ENCODE measurements at places on chromosomes 1 and 21.

GRCh38 chr1:56374026-56374974, 205.1 kb downstream of the PLPP3 start:
- DNase-seq, result no peak

DNA sequence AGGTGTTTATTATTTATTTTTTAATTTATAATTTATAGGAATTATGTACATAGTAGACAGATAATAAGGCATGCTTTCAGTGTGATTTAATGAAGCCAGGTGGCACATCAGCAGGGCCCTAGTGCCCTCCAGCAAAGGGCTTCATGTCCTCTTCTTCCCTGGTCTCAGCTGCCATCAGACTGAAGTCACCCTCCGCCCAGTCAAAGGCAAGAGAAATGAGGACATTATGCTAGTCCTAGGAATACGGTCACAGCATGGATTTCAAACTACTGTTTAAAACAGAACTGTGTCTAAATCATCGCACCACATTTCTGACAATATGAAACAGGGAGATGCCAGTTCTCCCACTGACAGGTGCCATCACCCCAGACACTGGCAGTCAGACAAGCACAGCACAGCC, 168.1 kb downstream of the SEC16B start:
- DNase-seq, result no peak

DNA sequence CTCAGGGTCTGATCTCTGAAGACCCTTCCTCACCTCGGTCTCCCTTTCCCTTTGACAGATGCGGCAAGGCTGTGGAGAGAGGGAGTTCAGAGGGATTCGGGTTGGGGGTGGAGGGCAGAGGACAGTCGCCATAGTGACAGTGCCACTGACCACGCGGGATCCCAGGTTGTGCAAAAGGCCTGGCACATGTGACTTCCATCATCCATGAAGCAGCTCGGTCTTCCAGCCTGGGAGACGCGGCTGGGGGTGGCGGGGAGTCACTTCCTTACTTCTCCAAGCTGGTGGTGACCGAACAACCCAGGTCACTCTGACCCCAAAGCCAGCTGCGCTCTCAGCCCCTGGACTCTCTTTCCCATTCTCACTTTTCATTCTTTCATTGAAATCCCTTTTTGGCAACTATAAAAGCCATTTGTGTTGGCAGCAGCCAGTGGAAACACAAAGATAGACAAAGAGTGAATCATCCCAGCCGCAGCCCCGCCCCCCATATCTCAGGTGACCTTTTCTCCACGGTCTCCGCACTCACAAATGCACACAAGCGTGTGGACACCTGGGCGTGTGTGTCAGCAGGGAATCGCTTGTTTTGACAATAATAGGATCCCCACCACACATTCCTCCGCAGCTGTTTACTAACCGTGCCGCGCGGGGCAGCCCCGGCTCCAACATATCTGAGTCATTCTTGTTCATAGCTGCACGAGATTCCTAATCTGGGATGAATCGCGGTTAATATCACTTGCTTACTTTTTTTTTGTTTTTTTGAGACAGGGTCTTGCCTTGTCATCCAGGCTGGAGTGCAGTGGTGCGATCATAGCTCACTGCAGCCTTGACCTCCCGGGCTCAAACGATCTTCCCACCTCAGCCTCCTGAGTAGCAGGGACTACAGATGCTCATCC, 68.3 kb downstream of the DHRS3 start:
- peak; percentile 16 for DNase-seq

GRCh38 chr1:192747301-192747700, 61.5 kb upstream of the RGS2 start:
- no peak for DNase-seq

DNA sequence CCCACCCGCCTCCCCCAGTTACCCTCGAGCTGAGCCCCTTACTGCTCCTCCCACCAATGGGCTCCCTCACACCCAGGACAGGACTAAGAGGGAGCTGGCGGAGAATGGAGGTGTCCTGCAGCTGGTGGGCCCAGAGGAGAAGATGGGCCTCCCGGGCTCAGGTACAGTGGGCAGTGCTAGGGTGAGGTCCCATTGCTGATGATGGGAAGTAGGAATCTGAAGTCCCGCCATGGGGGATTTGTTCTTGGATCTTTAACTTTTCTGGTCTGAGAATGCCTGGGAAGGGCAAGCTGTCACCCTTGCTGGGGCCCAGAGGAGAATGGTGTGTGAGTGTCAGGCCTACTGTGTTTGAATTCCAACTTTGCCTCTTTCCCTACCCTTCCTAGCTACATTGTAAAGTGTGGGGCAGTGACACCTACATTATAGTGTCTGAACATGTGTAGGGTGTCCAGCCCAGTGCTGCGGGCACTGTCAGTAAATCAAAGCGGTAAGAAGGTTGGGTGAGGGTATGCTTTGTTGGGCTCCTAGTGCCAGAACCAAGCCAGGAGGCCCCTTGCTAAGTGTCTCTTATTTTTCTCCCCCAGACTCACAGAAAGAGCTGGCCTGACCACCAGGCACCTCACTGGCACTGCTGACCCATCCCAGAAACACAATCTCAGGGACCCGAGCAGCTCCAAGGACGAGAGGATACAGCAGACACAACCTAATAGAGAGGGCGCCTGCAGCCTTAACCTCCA, 44.7 kb downstream of the YARS1 start:
- no peak for DNase-seq

- DNase-seq, result no peak
These were observed 7.4 kb downstream of the CD247 start for GRCh38 chr1:167510881-167511280.

DNA sequence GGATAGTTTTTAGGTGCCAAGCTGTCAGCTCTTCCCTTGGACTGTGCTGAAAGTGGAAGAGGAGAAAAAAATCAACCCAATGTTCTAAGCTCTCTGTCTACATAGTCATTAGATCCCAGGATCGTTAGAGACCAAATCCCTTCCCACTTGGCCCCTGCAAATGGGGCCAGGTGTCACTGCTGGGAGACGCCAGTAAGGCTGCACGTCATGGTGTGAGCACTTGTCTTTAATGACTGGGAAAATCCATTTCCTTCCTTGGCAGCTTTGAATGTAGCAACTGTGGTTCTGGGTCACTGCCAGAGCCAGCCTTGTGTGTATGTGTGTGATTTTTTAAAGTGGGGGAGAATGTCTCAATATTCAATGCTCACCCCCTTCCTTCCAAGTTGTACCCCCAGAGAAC, 59.9 kb downstream of the MAN1C1 start:
- peak; percentile 93 for DNase-seq

- DNase-seq, result no peak
These were observed 86.4 kb upstream of the LRRC8D start for GRCh38 chr1:89734442-89734841.

- no peak for DNase-seq
These were observed 51.7 kb downstream of the PRKCZ start for GRCh38 chr1:2101946-2102345.

GRCh38 chr1:117433943-117434342, 66.7 kb downstream of the MAN1A2 start:
- DNase-seq, result no peak

DNA sequence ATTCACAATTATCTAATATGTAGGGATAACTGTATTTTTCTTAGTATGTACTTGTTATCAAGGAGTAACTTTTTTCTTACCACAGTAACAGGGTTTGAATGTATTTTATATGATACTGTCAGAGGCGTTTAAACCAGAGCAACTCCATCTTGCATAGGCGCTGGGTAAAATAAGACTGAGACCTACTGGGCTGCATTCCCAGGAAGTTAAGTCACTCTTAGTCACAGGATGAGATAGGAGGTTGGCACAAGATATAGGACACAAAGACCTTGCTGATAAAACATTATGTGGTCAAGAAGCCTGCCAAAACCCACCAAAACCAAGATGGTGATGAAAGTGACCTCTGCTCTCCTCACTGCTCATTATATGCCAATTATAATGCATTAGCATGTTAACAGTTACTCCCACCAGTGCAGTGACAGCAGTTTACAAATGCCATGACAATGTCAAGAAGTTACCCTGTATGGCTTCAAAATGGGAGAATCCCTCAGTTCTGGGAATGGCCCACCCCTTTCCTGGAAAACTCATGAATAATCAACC, 64.8 kb downstream of the RPE65 start:
- DNase-seq, result no peak

DNA sequence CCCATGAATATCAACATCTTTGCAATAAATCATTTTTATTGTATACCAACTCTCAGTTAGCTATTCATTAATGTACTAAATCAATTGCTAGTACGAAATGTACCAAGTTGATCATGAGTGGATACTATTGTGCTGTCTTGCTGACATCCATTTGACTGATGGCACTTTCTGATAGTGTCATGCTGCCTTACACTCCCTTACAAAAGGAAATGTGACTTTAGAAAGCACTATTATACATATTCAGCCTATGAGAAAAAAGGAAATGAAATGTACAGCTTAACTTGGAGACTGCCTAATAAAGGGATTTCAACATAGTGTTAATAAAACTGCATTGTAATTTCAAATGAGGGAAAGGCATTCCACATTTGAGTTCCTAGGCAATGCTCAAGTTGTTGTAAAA, 52.2 kb downstream of the PLA2G4A start:
- DNase-seq, result no peak

DNA sequence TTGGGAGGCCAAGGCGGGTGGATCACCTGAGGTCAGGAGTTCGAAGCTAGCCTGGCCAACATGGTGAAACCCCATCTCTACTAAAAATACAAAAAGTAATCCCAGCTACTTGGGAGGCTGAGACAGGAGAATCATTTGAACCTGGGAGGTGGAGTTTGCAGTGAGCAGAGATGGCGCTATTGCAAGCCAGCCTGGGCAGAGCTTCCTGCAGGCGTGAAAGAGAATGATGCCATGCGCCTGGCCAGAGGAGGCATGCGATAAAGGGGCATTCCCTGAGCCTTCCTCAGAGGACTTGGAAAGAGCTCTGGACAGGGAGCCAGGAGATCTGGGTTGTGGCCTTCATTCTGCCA, 3.2 kb downstream of the E2F2 start:
- no peak for DNase-seq

DNA sequence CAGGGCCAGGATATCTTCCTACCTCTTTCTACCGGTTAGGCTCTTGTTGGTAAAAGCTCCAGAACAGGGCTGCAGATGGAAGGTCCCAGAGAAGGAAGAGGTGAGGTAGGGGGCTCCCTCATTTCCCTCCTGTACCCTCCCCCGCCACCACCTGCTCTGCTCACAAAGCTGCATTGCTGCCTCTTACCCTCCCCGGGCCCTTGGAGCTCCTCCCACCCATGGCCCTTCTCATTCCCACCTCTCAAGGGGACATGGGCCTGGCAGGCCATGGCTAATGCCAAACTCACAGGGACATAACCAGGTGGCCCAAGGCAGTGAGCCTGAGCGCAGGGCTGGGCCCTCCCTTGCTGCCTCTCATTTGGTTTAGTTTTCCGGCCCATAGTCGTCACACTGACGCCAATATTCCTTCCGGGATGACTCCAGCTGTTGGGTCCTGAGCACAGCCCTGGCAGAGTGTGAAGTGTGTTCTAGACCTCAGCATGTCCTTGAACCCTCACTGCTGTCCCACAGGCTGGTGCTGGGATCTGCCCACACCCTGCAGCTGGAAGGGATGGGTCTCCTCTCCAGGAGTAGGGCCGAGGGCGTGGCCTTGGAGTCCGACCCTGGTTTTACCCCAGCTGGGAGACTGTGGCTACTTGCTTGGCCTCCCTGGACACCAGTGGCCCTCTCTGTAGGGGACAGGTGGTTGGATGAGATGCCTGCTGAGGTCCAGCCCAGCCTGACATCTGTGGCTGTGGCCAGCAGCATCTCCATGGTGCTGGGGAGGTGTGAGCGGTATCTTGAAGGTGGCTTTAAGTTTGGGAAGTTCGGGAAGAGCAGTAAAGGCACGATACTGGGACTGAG, 104.6 kb downstream of the ARHGEF10L start:
- DNase-seq, result no peak

- peak; percentile 34 for DNase-seq
These were observed 43.4 kb downstream of the RALGPS2 start for GRCh38 chr1:178768423-178768822.

- no peak for DNase-seq
These were observed 256.1 kb upstream of the DPYD start for GRCh38 chr1:98176936-98177335.

- no peak for DNase-seq
These were observed 77.6 kb downstream of the EPHB2 start for GRCh38 chr1:22788254-22788661.

DNA sequence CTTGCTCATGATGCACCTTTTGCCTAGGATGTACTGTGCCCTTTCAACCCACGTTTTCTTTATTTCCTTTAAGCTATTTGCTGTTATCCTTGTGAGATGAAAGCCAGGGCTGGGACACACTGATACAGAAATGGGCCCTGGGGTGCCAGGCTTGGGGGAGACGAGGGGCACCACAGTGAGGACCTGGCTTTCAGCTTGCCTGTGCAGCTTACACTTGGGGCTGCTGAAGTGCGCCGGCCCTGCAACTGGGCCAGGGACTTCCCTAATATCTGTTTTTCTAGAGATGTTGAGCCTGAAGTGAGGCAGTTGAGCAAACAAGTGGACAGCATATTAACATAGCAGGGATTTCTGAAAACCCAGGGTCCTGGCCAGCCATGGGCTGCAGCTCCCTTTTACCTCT, 42.5 kb upstream of the SLC19A1 start:
- no peak for DNase-seq

GRCh38 chr1:82578086-82578726, 777.5 kb downstream of the ADGRL2 start:
- no peak for DNase-seq

- no peak for DNase-seq
These were observed 94.4 kb upstream of the GREM2 start for GRCh38 chr1:240706150-240706935.

DNA sequence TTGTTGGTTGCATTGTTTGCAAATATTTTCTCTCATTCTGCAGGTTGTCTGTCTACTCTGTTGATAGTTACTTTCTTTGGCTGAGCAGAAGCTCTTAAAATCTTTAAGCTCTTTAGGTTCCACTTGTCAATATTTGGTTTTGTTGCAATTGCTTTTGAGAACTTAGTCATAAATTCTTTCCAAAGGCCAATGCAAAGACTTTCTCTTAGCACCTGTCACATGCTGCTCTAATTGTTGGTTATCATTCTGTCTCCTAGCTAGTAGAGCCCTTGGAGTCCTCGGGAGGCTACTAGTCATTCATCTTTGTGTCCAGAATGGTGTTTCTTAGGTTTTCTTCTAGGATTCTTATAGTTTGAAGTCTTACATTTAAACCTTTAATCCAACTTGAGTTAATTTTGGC, 312.7 kb upstream of the PROX1 start:
- DNase-seq, result no peak

DNA sequence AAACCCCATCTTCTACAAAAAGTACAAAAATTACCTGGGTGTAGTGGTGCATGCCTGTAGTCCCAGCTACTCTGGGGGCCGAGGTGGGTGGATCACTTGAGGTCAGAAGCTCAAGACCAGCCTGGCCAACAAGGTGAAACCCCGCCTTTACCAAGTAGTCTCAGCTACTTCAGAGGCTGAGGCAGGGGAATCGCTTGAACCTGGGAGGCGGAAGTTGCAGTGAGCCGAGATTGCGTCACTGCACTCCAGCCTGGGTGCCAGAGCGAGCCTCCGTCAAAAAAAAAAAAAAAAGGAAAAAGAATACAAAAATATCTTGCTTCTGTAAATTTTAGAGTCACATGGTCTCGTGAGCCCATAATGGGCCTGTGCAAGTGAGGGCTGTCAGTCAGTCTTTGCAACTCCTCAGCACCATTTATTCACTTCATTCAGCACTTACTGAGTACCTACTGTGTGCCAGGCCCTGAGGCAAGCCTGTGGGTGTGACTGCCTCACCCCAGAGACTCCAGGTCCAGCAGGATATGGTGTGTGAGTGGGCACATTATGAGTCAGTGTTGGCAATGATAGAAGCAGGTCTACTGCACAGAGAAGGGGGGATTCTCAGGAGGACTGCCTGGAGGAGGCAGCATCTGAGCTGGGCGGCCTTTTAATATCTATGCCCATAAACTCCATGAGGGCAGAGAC, 46.8 kb upstream of the TARDBP start:
- no peak for DNase-seq

All from DMS153 (cell line).